ENCODE measurements at places on chromosomes 1 and 21.

GRCh38 chr1:42175314-42176054, 10.9 kb upstream of the GUCA2A start:
- DNase-seq: no peak

GRCh38 chr1:76238094-76238628, 163.6 kb downstream of the ST6GALNAC3 start:
- DNase-seq: peak; percentile 35

DNA sequence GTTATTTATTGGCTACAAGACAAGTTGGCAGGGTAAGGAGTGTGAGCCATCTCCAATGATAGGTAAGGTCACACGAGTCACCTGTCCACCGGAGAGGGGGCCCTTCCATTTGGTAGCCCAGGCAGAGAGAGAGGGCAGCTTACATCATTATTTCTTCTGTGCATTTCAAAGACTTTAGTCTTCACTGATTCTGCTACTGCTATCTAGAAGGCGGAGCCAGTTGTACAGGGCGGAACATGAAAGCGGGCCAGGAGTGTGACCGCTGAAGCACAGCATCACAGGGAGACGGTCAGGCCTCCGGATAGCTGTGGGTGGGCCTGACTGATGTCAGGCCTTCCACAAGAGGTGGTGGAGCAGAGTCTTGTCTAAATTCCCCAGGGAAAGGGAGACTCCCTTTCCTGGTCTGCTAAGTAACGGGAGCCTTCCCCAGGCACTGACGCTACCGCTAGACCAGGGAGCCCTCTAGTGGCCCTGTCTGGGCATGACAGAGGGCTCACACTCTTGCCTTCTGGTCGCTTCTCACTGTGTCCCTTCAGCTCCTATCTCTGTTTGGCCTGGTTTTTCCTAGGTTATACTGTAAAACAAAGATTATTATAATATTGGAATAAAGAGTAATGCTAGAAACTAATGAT, 36.7 kb downstream of the ZNF695 start:
- DNase-seq: peak; percentile 16

DNA sequence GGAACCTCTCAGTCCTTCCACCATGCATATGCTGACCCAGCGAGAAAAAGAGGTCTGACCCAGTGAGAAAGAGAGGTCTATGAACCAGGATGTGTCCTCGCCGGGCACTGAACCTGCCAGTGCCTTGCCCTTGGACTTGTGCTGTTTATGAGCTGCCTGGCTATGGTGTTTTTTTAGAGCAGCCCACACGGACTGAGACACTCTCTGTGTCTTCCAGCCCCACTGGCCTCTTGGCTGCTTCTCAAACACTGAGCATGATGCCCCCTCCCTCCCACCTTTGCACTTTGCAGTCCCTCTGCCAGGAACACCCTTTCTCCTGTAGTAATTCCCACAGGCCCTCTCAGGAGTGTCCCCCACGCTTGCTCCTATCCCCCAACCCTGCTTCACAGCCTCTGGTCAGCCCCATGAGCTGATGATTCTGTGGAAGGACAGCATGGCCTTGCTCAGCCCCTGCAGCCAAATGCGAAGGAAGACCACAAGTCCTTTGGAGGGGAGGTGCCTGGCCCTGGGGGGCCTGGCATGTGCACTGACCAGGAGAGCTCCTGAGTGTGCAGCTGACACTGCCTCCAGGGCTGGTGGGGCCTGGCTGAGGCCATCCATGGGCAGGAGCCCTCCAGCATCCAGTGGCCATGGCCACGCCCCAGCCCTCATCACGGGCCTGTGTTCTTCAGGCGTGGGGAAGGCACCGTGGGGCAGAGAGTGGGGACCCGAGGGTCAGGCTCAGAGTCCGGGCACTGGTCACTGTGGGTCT, 23.8 kb downstream of the WNT3A start:
- no peak for DNase-seq

DNA sequence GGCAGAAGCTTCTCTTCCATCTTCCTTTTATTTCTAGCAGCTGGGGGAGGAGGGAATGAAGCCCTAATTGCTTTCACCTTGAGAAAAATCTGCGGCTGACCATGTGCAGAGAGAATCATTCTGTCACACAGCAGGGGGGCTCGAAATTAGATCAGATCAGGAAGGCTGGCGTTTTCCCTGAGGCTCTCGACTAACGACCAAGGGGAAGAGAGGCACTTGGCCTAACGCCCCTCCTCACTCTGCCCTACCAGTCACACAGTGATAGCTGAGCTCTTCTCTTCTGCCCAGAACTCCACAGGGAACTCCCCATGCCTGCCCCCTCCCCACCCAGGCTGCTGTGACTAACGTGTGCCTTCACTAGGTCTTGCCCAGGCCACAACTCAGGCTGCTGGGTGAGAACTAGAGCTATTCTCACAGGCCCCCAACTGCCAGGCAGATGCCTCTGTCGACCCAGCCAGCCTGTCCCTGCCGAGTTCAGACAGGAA, 26.5 kb upstream of the KHDRBS1 start:
- DNase-seq: no peak

DNA sequence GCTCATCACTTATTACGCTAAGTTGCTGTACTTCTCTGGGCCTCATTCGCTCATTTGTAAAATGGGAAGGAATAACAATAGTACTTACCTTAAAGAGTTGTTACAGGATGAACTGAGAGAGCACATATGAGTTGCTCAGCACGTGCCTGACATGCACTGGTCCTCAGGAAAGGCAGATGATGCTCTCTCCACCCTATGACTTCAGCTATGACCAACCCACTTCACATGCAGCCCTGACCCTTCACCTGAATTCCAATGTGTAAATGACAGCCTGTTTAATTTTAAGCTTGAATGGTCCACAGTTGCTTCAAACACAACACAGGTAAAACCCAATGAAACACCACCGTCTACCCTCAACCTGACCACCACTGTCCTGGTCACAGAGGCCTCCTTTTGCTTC, 32.9 kb downstream of the GADD45A start:
- no peak for DNase-seq

DNA sequence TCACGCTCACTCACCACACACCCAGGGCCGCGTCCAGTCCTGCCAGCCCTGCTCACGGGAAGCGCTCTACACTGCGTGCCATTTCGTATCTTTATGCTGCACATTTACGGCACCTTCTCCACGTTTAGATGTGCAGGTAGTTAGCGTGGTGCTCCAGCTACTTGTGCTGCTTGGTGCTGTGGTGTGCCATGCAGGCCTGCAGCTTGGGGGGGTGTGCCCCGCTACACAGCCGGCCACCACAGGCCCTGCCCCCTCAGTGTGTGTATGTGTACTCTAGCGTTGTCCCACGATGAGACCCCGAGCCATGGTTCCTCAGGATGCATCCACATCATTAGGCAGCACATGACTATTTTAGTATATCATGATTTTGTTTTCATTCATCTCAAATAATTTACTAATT, 38.3 kb downstream of the SNAP47 start:
- DNase-seq: no peak

DNA sequence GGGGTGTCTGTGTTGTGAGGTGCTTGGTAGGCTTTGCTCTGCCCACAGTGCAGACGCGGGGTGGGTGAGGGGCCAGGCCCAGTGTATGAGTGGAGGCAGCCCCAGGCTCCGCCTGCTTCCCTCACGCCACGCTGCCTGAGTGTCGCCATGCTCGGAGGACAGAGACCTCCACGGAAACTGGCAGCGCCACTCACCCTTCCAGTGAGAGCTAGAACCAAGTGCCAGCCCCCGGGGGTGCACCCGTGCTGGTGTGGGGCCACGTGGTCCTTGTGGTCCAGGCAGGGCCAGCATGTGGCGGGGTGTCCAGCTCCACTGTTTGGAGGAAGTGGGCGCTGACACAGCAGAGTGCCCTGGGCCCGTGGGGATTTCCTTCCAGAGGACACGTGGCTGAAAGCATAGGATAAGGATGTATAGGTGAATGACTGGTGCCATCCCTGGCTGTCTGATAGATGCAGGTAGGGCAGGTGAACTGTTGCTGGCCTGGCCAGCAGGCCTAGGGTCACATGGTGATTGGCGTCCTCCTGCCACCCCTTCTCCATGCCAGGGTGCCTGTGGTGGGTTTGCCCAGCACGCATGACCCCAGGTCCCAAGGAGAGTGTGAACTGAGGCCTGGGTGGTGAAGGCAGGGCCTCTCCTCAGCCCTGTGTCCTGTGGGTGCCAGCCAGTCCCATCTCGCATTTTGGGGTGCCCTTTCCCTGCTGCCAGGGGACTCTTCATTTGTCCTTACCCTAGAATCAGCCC, 3.8 kb downstream of the LRRC3 start:
- no peak for DNase-seq

- no peak for DNase-seq
Measured at GRCh38 chr1:21305900-21306189, 15.6 kb upstream of the ECE1 start.

DNA sequence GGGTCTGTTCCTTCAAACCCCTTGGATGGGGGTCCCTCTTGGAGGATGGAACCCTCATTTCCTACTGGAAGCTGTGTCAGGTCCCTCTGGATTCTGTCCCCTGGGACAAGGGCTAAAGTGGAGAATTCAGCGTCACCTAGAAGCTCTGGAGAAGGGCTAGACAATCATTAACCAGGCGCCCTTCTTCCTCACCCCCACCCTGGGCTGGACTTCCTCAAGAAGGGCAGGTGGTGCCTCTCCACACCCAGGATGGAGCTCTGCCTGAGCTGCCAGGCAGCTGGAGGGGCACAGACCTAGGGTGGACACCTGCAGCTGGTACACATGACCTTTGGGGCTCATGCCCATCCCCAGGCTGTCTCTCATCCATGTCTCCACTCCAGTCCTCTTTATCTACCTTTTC, 3.6 kb downstream of the CELF3 start:
- DNase-seq: no peak

All from foreskin melanocyte (primary cell).